Endothelial cell (in vitro differentiated cells): ENCODE measurements at places on chromosomes 5 and 9.
A peak's percentile ranks its signal among the peaks of the same experiment; 100 is the strongest.

- no peak for DNase-seq
Measured at GRCh38 chr5:68872088-68872839, 221.6 kb upstream of the SLC30A5 start.

- no peak for DNase-seq
Measured at GRCh38 chr5:82277613-82277986, 554 bp downstream of the RPS23 start.

- no peak for DNase-seq
Measured at GRCh38 chr5:173902743-173903142, 14.6 kb downstream of the CPEB4 start.

DNA sequence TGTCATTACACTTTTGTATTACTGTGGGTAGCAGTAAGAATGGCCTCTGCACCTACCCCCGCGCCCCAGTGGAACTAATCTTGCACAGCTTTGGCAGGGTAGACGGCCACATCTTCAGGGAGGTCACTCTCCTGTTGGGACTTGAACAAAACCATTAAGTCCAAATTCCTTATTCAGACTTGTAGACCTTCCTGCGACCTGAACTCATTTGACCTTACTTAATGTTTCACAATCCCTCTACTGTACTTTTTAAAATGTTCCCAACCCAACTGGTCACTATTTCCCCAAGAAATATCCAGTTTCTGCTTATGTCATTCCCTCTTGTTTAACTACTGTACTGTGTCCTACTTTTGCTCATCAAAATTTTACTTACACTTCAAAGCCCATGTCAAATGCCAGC lies 5.3 kb upstream of the FAM120AOS start:
- no peak for DNase-seq

GRCh38 chr5:7927466-7928375 lies 58.8 kb downstream of the MTRR start:
- peak; percentile 67 for DNase-seq

- DNase-seq = no peak
Measured at GRCh38 chr5:67143549-67143948, 53.0 kb downstream of the CD180 start.

GRCh38 chr5:124468671-124469411 lies 277.6 kb downstream of the ZNF608 start:
- DNase-seq = no peak
